ENCODE measurements at places on chromosomes 16 and 17.
A peak's percentile ranks its signal among the peaks of the same experiment; 100 is the strongest.

- DNase-seq, result peak; percentile 77
Observed at GRCh38 chr17:35578197-35578928, at the start of gene PEX12. Gene PEX12 (minus strand): TSS chr17:35578571. CDS start chr17:35578021, 550 bp downstream.

- DNase-seq, result no peak
Observed at GRCh38 chr17:50059759-50060273, 3.9 kb downstream of the ITGA3 start.

DNA sequence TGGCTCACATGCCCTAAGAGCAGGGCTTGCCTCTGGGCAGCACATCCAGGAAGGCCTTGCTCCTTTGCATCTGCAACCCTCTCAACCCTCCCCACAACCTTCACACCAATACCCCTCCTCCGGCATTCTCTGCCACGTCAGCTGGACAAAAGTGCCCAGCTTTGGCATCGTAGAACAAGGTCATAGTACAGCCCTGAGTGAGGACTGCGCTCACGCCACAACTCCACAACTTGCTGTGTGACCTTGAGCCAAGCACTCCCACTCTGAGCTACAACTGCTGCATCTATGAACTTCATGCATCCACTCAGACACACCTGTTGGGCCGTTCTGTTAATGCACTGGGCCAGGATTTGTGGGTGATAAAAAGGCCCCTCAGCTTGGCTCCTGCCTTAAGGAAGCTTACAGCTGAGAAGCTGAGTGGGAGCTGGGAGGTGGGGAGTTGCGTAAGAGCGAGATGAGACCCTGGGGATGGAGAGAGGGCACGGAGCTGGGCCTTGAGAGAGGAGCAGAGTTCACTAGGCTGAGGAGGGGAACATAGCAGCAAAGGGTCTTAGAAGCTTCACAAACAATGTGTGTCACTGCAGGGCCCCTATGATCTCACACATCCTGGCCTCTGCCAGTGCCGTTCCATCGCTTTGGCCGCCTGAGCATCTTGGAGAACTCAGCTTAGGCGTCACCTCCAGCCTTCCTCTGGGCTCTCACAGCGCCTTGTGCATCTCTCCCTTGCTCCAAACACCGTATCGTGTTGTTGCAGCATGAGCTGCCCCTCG lies 8.6 kb upstream of the MRC2 start:
- DNase-seq, result no peak

GRCh38 chr16:22342082-22342481 lies 32.3 kb downstream of the CDR2 start:
- no peak for DNase-seq

GRCh38 chr16:27332105-27332504 lies 18.3 kb downstream of the IL4R start:
- DNase-seq, result no peak

DNA sequence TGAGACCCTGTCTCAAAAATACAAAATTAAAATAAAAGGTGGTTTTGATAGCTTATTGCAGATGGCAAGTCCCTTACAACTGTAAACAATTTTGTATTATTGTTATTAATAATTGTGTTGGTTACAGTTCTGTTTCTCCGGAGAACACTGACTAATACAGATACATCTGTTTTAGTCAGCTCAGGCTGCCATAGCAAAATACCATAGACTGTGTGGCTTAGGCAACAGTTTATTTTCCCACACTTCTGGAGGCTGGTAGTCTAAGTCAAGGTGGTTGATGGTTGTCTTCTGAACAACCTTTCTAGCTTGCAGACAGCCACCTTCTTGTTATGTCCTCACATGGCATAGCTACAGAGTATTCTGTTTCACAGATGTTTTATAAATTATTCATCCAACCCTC lies 14.2 kb upstream of the IL21R start:
- DNase-seq, result no peak

GRCh38 chr17:1769822-1770477 lies 8.1 kb downstream of the SERPINF1 start:
- DNase-seq, result no peak

DNA sequence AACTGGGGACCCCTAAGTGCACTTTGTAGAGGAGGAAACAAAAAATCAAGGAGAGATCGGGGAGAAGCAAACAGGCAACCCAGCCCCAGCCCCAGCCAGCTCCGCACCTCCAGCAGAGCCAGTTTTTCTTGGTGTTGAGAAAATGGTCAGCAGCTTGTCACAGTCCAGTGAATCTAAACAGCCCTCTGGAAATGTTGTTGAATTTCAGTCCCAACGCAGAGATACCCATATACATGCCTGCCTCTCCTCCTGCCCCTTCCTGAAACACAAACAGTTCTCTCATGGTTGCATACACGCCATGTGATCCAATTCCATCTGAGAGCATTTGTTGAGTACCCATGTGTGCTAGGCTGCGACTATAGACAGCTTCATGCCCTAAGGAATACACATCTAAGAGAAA lies 42.4 kb upstream of the LHX1 start:
- no peak for DNase-seq

- no peak for DNase-seq
Observed at GRCh38 chr17:12395733-12396354, 269.8 kb upstream of the MYOCD start.

DNA sequence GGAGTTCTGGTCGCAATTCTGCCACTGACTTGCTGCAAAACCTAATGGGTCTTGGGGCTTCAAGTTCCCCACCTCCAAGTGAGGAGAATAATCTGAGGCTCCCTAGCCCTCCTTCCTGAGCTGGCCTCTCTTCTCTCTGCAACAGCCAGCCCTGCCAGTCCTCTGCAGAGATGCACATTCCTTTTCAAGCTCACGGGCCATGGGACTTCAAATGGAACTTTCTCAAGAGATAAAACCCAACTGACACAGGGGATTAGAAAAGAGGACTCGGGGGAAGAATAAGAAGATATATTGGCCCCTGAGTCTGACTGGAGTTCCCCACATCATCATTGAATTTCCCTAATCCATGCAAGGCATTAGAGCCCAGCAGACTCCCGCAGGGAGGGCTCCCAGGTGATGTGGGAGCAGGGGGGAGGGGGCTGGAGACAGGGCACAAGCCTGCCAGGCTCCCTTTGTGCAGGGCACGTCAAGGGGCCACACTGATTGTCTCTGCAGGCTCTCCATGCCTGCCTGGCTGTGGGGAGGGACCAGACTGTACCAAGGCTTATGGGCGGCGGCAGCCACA lies 131.0 kb downstream of the CCDC144A start:
- DNase-seq, result no peak

- DNase-seq, result no peak
Observed at GRCh38 chr16:58661199-58661830, 23.3 kb downstream of the SLC38A7 start.

DNA sequence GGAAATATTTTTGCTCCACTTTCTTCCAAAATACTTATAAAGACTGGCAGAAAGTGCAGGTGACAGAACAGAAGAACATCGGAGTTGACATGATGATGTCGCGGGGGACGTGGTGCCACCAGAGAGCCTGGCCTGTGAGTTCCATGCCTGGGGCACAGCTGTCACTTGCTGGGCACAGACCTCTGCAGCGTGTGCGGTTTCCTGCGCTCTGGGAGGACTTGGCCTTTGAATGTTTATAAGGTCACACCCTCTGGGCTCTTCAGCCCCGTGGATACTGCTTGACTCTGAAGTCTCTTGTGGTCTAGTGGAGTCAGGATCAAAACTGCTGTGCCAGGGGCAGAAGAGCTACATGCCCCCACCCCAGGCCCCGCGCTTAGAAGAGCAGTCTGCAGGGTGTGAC lies 357.9 kb downstream of the SLC39A11 start:
- no peak for DNase-seq

DNA sequence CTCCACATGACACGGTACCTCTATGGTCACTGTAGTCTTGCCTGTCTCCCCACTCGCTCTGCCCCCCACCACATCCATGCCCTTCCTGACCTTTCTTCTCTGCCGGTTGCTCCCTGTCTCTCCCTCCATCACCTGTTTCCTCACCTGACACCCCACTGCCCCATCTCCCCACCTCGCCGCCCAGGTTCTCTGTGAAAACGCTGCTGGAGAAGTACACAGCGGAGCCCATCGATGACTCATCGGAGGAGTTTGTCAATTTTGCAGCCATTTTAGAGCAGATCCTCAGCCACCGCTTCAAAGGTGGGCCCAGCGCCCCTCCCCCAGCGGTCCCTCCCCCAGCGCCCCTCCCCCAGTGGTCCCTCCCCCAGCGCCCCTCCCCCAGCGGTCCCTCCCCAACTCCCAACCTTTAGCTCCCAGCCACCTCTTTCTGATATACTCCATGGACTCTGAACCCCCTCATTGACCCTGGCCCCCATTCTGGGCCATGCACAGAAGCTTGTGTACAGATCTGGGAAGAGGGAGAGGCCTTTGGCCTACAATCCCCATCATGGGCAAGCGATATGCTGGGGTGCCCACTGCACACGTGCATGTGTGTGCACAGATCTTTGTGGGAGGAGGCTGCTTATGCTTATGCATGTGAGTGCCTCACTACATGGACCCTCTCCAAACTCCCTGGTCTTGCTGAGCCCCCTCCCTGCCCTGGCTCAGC lies 4.1 kb downstream of the RUNDC3A start:
- DNase-seq, result no peak

DNA sequence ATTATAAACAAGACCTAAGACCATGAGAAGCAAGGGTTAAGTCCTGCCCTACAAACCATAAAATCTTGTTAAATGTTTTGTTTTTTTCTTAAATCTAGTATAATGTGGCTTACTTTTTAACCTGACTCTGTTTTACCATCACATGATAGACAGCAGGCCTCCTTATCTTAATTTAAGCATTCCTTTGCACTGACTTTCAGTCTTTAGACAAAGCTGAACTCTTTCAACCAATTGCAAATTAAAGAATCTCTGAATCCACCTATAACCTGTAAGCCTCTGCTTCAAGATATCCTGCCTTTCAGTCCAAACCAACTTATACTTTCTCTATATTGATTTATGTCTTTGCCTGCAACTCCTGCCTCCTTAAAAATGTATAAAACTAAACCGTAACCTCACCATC lies 478.5 kb downstream of the GRIN2A start:
- DNase-seq, result no peak

DNA sequence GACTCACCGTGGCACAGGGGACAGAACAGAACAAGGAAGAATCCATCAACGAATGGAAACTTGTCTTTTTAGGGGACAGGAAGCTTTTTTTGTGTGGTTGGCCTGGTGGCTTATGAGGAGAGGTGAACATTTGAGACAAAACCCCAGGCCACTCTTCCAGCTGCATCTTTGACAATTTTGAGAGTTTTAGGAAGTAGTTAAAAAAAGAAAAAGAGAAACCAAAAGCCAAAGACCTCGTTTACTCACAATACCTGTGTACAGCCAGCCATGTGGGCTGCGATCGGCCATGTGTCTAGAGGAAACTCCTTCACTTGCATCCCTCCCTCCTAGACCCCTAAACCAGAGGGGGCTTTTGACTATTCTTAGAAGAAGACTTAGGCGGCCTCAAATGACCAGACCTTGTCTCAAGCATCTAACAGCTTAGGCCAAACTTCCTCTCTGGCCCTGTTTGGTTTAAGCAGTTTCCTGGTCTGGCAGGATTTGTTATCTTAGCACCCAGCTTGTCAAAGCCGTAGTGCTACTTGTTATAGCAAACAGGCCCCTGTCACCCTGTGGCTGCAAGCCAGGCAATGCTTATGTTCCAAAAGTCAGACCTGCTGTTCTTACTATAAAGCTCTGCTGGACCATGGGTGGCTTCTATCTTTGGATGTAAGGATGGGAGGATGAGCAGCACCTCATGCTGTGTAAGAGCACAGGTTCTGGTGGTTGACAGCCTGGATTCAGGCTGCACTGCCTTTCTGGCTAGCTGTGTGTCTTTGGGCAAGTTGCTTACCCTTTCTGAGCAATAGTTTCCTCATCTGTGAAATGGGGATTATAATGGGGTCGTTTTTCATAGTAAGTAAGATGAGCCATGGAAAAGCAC lies 17.7 kb downstream of the KSR1 start:
- peak; percentile 71 for DNase-seq

GRCh38 chr17:68437979-68438822 lies 19.1 kb downstream of the WIPI1 start:
- DNase-seq, result no peak

DNA sequence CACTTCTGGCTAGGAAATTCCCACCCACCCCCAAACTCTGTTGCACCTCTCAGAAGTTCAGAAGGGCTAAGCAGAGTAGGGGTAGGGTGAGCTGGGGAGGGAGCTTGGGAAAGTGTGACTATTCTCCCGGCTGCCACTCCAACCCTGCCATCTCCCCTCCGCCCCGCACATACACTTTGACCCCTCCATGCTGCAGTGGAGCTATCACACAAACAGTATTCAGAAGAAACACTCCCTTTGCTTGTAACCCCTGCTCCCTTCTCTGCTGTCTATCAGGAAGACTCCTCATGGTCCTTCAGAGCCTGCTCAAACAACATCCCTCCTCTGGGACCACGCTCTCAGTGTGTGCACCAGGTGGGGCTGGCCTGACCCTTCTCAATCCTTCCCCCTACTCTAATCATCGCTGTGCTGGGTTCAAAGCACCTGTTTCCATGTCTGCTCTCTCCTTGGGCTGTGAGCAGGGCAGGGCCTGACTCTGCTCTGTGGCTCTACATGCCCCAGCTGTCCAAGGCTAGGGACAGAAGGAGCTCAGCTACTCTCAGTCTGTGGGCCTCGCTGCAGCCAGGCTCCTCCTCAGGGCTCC lies 8.6 kb downstream of the SLC13A5 start:
- DNase-seq, result no peak

GRCh38 chr17:81917565-81918332 lies at the start of gene SIRT7:
Gene SIRT7 (minus strand): TSS chr17:81918176. CDS start chr17:81918131, 45 bp downstream.
- peak; percentile 52 for DNase-seq

DNA sequence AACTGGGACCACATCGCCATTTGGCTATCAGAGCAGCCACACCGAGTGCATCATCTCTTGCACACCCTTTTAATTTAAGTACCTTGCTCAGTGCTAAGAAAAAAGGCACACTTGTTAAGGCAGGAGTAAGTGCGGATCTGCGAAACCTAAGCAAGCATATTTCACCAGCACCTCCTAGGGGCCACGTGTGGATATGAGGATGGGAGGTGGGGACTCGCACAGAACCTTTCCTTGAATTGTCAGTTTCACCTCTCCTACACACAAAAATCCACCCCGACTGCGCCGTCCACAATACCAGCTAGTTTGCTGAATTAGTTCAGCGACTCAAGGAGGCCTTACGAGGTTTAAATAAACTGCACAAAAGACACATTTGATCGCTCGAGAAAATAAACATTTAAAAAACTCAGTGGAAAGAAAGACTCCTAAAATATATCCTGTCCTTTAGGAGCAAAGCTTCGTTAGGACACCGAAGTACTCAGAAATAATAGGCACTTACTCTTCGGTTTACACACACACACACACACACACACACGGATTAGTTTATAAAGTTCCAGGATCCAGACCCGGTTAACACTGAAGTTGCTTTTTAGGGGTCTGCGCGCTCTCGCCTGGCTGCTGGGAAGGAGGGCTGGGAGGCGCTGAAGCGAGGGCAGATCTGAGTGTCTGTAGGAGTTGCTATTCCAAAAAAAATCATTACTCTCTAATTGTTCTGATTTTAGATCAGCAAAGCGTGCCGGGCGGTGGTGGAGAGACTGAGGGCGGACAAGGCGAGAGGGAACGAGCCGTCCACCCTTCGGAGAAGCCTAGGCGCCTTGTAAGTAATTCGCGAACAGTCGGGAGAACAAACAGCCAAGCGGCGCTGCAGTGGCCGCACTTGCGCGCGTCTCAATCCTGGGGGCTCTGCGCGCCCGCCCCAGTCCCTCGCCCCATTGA lies 1.0 kb upstream of the KCNJ2 start:
- no peak for DNase-seq

GRCh38 chr17:41794540-41794975 lies 8.0 kb upstream of the JUP start:
- DNase-seq, result no peak

GRCh38 chr16:89192956-89193575 lies 7.3 kb downstream of the SLC22A31 start:
- peak; percentile 38 for DNase-seq

Measured in stimulated activated CD8-positive, alpha-beta memory T cell treated with anti-CD3 and anti-CD28 coated beads, Interleukin-4, amount 100 ng/mL, for 4 hours (primary cell).